ENCODE measurements at places on chromosomes 13 and 19. TPM values are rescaled to one million over a fixed set of nuclear protein-coding genes. Genes with fewer than 3 reads are reported as not detected.

GRCh38 chr19:40279761-40280607, 5.2 kb downstream of the AKT2 start:
- DNase-seq = no peak

GRCh38 chr19:1076951-1077350, 10.0 kb downstream of the ARHGAP45 start:
- peak; percentile 94 for DNase-seq

The KCNRG gene
- not detected for total RNA-seq

DNA sequence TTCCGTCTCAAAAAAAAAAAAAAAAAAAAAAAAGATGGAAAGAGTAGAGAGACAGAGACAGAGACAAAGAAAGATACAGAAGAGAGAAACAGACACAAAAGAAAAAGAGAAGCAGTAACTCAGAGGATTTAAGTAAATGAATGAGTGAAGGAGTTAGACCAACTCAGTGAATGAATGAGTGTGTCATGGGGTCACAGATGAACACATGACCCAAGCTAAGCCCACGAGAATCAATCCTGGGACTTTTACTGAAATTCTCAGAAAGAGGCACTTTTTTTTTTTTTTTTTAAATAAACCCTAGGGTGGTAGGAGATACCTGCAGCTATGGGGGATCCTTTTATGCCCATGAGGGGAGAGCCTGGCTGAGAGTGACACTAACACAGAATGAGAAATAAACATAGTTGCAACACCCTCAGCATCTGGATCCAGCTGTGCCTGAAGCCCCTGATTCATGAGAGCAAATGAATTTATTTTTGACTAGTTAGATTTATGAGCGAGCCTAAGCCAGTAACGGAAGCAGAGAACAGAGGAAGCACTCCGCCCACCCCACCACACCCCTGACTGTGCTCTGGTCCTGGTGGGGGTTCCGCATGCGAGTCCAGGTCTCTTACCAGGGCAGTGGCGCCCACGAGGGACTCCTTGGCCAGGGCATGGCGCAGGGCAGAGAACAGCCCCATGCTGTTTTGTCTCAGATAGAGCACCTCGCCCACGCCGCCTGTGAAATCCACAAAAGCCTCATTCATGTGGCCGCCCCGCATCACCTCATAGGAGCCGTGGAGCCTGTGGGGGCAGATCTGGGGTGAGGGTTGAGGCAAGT, 4.6 kb downstream of the CAPN12 start:
- DNase-seq = no peak

The OR1I1 gene
- not detected for total RNA-seq

GRCh38 chr13:22316494-22317025, 645.7 kb downstream of the FGF9 start:
- no peak for DNase-seq

The PCDH17 gene
- total RNA-seq = 1.6 TPM

GRCh38 chr13:47455626-47456025, 545.4 kb downstream of the SUCLA2 start:
- no peak for DNase-seq

- DNase-seq = peak; percentile 60
These were observed 5.2 kb upstream of the ADPRHL1 start for GRCh38 chr13:113458253-113459065.

DNA sequence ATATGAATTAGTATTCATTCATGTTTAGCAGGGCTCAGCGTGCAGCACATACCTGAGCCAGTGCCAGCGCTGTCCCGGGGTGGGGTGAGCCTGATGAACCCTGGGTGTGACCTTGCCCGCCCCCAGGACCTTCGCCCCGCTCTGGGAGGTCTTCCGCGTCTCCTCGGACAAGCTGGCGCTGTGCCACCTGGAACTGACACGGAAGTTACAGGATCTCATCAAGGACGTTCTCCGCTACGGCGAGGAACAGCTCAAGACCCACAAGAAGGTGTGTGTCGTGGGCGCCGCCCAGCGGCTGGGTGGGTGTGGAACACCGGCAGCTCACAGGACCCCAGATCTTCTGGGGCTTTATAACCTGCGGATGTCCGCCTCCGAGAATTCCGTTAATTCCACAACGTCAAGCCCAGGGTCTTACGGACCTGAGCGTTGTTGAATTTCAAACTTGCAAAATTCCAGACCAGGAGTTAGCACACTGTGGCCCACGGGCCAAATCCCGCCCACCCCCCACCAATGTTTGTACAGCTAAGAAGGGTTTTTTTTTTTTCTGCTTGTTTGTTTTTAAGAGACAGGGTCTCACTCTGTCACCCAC, 15.4 kb downstream of the FCHO1 start:
- peak; percentile 94 for DNase-seq

The ETV2 gene
- total RNA-seq = 1.6 TPM

The FGF22 gene
- total RNA-seq = 16.1 TPM
